Islet precursor cell (in vitro differentiated cells): ENCODE measurements at places on chromosomes 4 and X.
A peak's percentile ranks its signal among the peaks of the same experiment; 100 is the strongest.

DNA sequence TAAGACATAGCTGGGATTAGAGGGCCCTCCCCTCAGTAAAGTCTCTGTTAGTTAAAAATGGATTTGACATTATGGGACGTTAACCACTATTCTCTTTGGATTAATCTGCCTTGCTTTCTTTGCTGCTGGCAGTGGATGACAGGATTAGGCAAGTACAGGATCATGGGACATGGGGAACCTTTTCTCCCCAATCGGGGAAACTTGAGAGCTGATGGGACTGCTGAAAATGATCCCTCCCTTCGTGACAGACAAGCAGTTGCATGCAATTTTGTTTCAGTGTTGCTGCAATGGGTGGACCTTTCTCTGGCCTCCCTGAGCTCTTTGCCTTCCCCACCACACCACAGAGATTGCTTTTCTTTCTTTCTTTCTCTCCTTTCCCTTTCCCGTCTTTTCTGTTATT is 120.2 kb upstream of the BANK1 start:
- DNase-seq, result no peak

DNA sequence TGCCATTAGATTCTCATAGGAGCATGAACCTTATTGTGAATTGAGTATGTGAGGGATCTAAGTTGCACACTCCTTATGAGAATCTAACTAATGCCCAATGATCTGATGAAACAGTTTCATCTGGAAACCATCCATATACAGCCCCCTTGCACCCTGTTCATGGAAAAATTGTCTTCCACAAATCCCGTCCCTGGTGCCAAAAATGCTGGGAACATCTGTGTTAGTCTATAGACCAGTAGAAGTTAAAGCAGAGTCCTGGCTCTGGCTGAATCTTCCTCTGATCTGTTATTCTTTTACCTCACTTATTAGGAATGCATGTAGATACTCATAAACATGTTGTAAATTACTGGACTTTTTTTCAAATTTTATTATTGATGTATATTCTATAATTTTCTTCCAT is 29.2 kb downstream of the SULT1B1 start:
- DNase-seq, result no peak

DNA sequence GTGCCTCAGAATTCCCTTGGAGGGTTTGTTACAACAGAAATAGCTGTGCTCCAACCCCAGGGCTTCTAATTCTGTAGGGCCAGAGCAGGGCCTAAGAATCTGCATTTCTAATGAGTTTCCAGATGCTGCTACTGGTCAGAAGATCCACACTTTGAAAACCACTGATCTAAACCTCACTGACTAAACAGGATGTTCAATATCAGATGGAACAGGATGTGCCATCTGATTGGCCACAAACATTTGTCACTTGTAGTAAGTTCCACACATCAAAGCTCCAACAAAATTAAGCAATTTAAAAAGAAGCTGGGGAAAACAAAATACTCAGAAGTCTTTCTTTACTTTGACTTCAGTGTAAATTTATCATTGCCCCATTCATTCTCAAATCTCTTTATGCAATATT is 14.3 kb downstream of the CASK start:
- DNase-seq, result no peak

- no peak for DNase-seq
Measured at GRCh38 chr4:78682070-78682469, 94.1 kb upstream of the BMP2K start.

- DNase-seq, result no peak
Measured at GRCh38 chr4:101983835-101984234, 193.3 kb downstream of the BANK1 start.

GRCh38 chr4:7001271-7001670 is 41.9 kb upstream of the TADA2B start:
- DNase-seq, result no peak

DNA sequence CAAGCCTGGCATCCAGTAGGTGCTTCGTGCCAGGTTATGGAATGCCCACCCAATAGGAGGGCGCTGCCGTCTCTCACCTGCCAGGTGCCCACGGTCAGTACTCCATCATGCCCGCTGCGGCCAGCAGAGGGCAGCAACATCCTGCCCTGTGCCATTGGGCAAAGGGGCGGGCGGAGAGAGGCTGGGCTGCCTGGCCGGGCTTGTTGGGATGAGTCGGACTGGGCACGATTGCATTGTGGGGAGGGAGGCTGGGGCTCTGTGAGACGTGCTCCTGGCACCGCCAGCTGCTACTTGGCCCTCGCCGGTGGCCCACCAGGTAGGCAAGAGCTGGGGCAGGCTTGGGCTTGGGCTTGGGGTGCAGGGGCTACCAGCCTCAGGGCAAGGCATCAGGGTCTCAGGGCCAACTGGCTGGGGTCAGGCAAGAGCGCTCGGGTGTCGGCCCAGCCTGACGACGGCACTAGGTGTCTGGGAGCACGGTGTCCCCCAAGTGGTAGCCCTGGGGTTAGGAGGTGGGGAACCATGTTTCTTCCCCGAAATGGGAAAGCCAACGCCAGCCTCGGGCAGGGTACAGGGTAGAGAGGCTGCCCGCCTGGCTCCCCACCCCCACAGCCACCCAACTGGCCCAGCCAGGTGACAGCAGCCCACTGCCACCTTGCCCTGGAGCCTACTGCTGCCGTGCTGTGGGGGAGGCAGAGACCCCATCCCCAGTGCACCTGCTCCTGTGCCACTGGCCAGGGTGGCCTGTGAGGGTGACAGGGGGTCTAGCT is at the start of gene PLXNB3:
PLXNB3 (plus strand) TSS at position 261 of the 767 bp plus-strand sequence. CDS start 1,287 bp downstream, outside the sequence.
- peak; percentile 82 for DNase-seq

DNA sequence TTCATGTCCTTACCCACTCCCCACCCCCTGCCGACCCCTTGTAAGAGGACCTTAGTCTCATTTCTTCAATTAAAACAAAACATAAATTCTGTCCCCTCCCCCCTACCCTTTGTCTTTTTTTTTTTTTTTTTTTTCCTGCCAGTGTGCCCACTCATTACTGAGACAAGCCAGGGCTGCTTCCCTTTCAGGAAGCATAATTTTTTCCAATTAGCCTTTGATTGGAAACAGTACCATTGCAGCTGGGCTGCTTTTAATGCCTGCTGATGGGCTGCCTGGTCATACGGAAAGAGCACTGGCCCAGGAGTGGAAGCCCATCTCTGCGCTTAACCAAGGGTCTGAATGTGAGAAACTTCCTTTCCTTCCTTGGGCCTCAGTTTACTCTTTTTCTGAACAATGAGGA is 18.6 kb upstream of the CAPN6 start:
- DNase-seq, result no peak

DNA sequence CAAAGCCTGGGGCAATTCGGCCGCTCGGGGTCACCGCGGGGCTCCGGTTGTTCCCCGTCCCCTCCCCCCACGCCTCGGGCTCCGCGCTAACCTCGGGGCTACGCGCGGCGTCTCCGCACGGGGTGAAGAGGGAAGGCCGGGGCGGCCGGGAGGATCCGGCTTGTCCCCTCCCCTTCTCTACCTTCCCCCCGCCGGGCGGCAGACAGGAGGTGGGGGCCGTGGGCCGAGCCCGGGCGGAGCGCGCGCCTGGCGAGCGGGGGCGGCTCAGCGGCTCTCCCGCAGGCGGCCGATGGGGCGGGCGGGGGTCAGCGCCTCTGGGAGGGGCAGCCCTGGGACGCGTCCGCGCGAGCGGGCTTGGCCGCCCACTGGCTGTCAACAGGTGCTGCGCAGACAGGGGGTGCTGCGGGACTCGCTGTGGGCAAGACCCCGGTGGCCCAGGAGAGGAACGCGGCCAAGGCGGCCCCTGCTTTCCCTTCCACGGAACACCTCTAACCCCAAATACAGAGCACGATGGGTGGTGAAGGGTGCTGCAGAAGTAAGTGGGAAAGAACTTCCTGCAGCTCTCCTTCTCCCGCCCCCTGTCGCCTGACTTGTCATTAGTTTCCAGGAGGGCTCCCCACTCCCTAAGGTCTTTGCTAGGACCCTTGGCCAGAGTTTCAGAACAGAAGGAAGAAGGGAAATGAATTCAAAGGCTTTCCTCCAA is at the start of gene PDGFC:
PDGFC (minus strand) TSS at position 124 of the 703 bp plus-strand sequence. CDS start 896 bp downstream, outside the sequence.
- DNase-seq, result peak; percentile 95

DNA sequence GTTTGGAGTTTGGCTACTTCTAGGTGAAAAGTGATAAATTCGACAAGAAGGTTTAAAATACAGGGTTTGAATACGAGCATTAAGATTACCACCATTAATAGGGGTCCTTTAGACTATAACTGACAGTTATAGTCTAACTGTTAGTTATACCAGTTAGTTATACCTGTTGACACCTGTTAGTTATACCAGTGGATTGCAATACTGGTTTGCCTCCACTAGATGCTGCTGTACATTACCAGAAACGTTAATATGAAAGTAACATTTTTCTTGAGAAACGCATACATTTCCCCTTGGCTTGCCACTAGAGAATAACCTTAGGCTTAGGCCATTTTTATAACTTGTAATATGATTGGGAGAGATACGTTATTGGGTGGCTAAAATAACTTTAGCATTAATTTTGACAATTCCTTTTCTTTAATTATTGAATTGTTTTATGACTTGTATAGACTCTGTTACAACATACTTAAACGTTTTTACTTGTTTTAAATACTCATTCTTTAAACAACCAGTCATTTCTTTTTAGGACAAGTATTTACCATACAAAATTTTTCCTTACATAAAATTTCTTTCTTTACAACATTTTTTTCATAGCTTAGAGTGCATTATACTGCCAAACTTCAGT is 911.2 kb downstream of the FSTL5 start:
- DNase-seq, result no peak

DNA sequence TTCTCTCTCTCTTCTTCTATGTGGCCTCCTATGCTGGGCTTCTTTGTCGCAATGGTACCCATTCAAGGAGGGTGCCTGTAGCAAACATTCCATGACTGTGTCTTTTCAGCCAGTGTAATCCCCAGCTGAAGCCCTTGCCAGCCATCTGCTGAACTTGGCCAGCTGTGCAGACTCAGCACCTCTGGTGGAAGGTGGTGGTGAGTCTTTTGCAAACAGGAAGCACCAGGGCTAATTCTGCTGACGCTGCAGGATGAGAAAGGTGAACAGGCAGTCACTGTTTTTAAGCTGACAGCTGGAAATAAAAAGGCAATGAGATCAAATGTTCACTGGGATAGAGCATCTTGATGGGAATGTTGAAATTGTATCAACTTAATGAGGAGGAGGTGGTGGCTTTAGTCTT is 298.7 kb upstream of the CLNK start:
- peak; percentile 63 for DNase-seq

GRCh38 chrX:136953867-136954787 is 73.6 kb upstream of the RBMX start:
- peak; percentile 86 for DNase-seq

DNA sequence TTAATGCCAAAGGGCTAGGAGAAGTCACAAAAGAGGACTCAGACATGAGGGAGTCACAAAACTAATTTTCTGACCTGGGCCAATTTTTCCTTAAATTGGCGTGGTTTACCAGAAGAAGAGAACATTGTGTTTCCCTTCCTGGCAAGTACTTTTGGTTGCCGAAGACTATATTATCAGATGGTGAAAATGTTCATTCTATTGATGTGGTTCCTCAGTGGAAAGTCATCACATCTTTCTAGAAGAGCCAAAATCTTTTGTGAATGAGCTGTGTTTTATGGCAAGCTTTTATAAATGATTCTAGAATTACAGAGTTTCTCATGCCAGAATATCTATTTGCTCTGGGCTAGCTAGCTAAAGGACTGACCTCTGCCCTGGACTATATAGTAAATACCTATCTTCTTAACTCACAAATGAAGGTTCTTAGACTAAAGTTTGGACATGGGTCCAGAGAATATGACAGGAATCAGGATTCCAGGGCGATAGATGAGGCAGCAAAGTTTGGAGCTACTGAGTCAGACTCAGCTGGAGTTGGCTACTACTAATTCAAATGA is 288.9 kb downstream of the IL1RAPL2 start:
- DNase-seq, result no peak

DNA sequence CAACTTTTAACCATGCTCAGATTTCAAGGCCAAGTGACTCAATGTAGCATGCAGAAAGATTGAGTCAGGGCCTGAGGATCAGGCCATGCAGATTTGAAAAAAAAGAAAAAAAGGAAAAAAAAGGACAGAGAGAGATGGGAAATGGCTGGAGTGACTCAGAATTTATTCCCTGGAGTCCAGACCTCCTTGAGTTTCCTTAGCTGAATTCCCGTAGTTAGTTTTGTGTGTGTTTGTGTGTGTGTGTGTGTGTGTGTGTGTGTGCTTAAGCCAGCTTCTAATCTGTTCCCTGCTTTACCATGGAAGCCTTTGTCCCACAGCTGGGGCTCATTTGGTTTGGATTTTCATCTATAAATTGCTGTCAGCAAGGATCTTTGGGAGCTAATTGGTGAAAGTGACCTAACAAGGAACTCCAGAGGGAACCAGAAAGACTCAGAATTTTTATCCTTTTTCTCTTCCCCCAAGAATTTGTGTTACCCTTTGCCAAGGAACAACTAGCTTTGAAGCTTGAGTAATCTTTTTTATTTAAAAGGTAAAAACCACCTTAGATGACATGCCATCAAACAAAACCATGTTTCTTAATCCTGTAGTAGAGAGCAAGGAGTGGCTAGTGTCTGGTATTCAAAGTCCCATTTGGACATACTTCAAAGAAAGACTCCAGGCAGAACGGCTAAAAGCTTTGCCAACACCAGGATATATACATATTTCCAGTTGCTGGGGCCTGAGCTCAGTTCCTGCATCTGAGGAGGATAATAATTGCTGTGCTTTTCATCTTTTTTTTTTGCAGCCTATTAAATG is 109.0 kb upstream of the DDIT4L start:
- DNase-seq, result peak; percentile 80

GRCh38 chrX:107204068-107204605 is 2.1 kb downstream of the NUP62CL start:
- no peak for DNase-seq

GRCh38 chr4:47017081-47017480 is 14.3 kb upstream of the GABRB1 start:
- DNase-seq, result no peak

- no peak for DNase-seq
Measured at GRCh38 chr4:92677805-92678204, 374.0 kb downstream of the GRID2 start.

- no peak for DNase-seq
Measured at GRCh38 chrX:154661899-154662298, 8.5 kb upstream of the CTAG2 start.

- no peak for DNase-seq
Measured at GRCh38 chrX:135383249-135383648, 38.5 kb upstream of the SMIM10L2A start.

GRCh38 chr4:8117278-8117682 is 41.3 kb downstream of the ABLIM2 start:
- DNase-seq, result peak; percentile 75

GRCh38 chr4:48667148-48667547 is 112.9 kb downstream of the FRYL start:
- no peak for DNase-seq

- DNase-seq, result no peak
Measured at GRCh38 chr4:38255572-38255971, 295.4 kb downstream of the PTTG2 start.

- no peak for DNase-seq
Measured at GRCh38 chr4:71231129-71232055, 107.4 kb upstream of the SLC4A4 start.

GRCh38 chr4:164904941-164905340 is 28.0 kb downstream of the APELA start:
- no peak for DNase-seq

DNA sequence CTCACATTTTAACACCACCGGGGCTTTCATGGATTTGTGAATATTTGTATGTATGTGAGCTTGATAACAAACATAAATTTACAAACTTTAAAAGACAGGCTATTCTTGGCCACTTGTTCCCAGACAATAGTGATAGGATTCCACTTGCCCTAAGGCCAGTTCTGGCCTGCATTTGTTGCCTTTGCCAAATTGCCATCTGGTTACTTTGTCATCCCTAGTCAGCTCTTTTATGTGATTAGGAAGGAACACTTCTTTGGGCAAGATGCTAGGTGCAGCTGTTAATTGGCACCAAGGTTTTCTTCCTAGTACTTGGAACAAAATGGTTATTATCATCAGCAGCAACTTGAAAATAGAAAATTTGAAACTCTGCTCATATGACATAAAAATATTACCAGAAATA is 63.3 kb downstream of the CCSER1 start:
- DNase-seq, result no peak
